ENCODE measurements at places on chromosomes 5 and 9.

DNA sequence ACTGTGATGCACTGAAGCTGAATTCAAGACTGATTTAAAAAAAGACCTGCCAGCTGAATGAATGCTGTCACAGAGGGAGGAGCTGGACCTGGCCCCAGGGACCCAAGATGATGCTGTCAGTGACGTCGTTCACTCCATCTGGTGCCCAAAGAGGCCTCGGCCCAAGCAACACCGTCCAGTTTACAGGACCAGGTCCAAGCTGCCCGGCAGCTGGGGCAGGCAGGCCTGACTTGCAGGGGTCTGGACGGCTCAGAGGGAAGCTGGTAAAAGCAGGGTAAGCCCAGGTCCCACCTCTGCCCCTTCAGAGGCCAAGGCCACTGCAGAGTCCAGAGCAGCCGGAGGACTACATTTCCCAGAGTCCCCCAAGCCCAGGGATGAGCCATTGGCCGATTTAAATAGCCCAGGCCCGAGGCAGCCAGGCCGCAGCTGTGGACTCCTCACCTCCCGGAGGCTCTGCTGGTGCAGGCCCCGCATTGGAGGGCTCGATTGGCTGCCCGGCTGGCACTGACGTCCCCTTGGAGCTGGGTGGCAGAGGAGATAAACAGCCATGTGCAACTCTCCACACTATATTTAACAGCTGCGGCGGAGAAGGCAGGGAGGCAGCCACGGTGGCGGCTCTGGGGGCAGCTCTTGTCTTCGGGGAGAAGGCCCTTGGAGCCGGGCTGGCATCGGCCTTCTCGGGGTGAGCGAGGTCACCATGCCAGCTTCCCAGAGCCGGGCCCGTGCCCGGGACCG lies at the start of gene PLPP7:
PLPP7 (plus strand) TSS at position 423 of the 735 bp plus-strand sequence; CDS start at position 698, 275 bp downstream.
- no peak for DNase-seq

DNA sequence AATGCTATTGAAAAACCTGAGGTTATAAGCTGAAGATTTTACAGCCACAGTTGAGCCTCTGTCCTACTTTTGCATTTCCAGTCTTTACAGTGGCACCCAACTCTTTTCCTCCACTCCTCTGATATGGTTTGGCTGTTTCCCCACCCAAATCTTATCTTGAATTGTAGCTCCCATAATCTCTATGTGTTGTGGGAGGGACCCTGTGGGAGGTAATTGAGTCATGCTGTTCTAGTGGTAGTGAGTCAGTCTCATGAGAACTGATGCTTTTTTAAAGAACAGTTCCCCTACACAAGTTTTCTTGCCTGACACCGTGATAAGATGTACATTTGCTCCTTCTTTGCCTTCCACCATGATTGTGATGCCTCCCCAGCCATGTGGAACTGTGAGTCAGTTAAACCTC lies 646.1 kb upstream of the SEMA6A start:
- no peak for DNase-seq

GRCh38 chr9:111983484-111983908 lies 86.9 kb downstream of the UGCG start:
- DNase-seq, result no peak

DNA sequence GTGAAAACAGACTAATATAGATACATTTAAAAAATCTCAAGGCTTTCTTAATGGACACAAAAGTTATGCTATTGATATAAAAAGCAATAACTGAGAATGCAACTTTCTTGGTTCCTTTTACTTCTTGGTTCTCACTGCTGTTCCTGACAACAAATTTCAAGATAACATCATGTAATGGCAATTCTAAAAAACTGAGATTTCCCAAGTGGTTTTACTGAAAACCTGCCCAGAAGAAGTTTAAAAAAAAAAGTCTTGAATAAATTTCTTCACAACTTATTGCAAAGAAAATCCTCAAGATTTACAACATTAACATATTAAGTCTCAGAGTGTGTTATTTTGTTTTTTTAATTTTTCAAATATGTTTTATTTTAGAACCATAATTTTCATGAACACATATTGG lies 302.8 kb upstream of the COX7C start:
- DNase-seq, result no peak

GRCh38 chr9:131833906-131834305 lies 94.0 kb upstream of the RAPGEF1 start:
- no peak for DNase-seq

DNA sequence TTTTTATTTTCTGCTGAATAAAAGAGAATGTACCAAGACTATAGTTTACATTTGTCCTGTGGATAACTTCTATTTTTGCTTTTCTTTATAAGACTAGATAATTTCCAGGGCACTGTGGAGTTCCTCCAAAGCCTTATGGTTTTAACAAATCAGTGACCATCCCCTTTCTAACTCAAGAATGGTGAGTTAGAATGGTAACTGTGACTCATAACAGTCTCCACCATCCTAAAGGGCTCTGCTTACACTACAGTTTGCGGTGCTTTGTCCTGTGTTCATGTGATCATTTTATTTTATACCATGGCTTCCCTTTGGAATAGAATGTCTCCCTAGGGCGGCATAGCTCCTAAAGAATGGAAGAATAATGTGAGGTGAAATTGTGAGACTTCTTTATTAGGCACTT lies 30.2 kb downstream of the WDR36 start:
- no peak for DNase-seq
